Naive B cell (primary cell): ENCODE measurements at places on chromosomes 5 and 9. TPM values are rescaled to one million over a fixed set of nuclear protein-coding genes. Genes with fewer than 3 reads are reported as not detected.

- no peak for DNase-seq
Measured at GRCh38 chr9:129412814-129413536, 207.9 kb downstream of the C9orf50 start.

DNA sequence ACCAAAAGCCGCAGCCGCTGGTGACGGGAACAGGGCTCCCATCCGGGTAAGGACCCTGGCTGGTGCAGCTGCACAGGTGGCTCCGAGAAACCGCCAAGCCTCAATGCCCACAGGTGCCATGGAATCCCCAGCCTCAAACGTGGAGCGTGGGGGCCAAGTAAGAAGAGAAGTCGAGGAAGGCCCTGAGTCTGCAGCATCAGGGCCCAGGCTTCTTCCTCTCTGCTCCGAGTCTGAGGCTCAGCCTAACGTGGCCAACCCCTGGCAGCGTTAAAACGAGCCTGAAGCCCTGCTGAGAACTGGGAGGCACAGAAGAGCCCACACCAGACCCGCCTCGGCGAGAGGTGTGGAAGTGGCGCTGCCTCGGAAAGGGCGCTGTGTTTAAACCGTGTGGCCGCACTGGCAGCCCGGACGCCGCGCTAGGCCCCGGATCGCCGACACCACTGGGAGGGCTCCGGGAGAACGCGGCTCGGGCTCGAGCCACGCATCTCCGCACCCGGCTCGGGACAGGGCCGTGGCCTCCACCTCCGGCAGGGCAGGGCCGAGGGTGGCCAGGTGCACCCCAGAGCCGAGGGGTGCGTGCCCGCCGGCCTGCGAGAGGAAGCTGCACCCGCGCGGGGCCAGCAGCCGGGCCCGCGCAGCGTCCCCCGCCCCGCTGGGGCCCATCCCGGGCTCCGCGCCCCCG is 730 bp downstream of the ZMYND19 start:
- DNase-seq = no peak

- no peak for DNase-seq
Measured at GRCh38 chr5:67814569-67815311, 400.8 kb upstream of the PIK3R1 start.

DNA sequence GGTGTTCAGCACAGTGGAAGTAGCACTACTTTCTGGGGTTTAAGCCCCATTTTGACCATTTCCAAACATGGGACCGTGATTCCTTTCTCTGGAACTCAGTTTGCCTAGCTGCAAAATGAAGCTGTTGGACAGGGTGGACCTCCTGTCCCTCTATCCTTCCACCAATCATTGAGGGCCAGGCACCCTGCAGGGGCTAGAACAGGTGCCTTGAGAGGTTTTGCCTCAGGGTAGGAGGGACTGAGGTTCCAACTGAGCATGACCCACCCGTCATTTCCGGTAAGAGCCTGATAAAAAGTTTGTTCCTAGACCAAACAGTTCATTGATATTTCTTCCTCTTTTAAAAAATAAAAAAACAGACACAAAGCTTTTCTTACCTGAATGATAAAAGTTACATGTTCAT is 116.5 kb downstream of the MVB12B start:
- DNase-seq = no peak

GRCh38 chr5:66169534-66169933 is 25.4 kb downstream of the SREK1 start:
- no peak for DNase-seq

TMEM232 gene
- polyA plus RNA-seq = 1.3 TPM

- DNase-seq = no peak
Measured at GRCh38 chr5:103428923-103429322, 133.7 kb downstream of the NUDT12 start.

GRCh38 chr5:171263181-171263580 is 45.9 kb upstream of the TLX3 start:
- DNase-seq = no peak

NIPAL4 gene
- 9.9 TPM for polyA plus RNA-seq

GRCh38 chr9:85521371-85522197 is 220.2 kb downstream of the AGTPBP1 start:
- DNase-seq = no peak

GRCh38 chr5:148416416-148416815 is 32.7 kb downstream of the FBXO38 start:
- no peak for DNase-seq

DNA sequence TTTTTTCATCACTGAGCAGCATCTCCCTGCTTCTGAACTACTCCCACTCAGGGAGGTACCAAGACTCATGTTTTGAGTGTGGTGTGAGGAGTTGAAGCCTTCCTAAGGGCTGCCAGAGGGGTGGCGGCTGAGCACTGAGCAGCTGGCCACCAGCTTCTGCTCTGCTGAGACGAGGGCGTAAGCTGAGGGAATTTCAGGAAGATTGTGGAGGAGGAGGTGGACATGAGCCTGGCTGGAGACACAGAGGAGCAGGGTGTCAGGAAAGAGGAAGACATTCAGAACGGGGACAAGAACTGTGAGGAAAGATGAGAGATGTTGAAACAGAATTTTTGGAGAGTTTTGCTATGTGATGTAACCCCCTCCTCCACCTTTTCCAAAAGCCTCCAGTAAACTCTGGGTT is 7.8 kb downstream of the LCP2 start:
- no peak for DNase-seq

SCGB3A1 gene
- not detected for polyA plus RNA-seq

DNA sequence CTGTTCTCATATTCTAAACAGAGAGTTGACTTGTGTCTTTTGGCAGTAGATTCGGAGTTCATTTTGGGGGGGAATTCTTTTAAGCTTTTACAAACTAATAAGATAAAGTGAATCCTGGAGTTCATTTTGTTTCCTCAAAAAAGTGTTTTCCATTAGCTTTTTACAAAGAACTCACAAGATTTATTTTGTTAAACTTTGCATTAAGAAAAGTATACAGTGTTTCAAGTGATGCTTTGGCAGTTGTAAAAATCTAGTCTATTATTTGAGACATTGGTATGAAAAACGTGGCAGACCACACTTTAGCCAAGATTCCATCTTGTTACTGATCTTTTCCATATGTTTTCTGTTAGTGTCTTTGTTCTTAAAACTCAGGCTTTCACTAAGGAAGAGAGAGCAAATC is 1.2 kb upstream of the OMD start:
- no peak for DNase-seq

DNA sequence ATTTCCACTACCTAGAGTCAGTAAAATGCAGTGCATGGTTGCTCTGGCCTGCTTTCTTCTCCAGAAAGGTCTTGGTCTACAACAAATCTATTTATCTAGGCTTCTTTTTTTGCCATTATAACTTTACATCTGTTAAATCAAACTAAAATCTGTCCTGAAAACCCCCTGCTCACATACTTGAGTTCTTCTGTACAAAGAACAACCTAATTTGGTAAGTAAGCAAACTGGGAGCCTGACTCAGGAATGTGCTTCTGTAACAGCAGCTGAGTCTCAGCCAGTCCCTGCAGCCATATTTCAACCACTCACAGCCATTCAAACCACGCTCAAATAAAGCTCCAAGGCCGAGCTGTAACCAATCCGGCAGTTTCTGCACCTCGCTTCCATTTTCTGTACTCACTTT is 95.8 kb downstream of the PLPP1 start:
- DNase-seq = no peak

ACO1 gene
- polyA plus RNA-seq = 10.4 TPM

- DNase-seq = no peak
Measured at GRCh38 chr5:156584871-156585270, 257.9 kb downstream of the SGCD start.

TAF11L10 gene
- polyA plus RNA-seq = not detected

IFNA13 gene
- polyA plus RNA-seq = not detected

- DNase-seq = no peak
Measured at GRCh38 chr5:13613621-13614020, 330.9 kb downstream of the DNAH5 start.

CDC20B gene
- polyA plus RNA-seq = not detected

DNA sequence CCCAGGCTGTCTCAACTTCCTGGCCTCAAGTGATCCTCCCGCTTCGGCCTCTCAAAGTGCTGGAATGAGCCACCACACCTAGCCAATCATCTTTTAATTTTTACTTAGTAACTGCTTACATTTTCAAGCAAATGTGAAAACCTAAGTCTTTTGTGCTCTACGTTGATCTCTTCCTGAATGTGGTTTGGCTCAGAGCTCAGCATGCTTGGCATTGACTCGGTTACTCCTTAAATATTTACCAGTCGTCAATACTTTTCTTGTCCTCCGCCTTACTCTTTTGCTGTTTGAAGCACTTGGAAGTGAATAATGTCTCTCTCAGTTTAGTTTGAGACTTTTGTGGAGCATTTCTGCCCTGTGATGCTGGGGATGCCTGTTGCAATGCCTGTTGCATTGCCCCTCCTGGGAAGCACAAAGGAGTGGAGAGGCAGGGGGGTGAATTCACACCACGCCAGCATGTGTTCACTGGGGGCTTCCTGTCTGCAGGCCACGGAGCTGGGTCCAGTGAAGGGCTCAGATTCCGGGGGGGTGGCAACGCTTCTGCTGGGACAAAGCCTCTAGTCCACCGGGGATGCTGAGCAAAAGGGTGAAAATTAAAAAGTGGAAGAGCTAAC is 13.1 kb upstream of the TENT4A start:
- DNase-seq = no peak

LCN12 gene
- not detected for polyA plus RNA-seq

DNA sequence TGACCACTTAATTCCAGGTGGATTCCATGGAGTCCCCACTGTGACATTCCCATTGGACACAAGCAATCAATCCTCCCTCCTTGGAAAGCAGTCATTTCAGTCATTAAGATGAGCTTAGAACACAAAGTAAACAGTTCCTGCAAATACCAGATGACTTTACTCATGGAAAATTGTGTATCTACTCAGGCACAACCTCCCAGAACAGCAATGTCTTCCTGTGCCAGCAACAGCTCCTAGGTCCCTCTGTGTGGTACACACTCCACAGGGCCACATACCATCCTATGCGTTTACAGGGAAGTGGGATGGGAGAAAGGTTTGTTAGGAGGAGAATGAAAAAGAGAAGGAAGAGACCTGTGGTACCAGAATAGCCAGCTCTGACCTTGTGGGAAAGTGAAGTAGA is 53.7 kb downstream of the MTMR12 start:
- DNase-seq = no peak

HACD4 gene
- 7.5 TPM for polyA plus RNA-seq

DNA sequence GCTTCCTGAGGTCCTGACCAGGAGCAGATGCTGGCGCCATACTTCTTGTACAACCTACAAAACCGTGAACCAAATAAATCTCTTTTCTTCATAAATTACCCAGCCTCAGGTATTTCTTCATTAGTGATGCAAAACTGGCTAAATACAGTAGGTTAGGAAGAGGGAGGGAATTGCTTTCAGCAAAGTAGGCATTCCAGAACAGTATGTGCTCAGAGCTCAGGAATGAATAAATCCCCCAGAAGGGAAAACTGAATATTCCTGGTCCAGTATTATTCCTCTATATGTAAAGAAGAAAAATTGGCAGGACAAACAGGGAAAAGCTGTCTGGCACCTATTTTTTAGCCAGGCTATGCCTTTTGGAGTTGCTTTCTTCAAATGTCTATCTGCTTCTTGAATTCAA is 577.1 kb downstream of the PSAT1 start:
- DNase-seq = no peak

- DNase-seq = no peak
Measured at GRCh38 chr9:130051855-130052254, 1.9 kb upstream of the GPR107 start.

DNA sequence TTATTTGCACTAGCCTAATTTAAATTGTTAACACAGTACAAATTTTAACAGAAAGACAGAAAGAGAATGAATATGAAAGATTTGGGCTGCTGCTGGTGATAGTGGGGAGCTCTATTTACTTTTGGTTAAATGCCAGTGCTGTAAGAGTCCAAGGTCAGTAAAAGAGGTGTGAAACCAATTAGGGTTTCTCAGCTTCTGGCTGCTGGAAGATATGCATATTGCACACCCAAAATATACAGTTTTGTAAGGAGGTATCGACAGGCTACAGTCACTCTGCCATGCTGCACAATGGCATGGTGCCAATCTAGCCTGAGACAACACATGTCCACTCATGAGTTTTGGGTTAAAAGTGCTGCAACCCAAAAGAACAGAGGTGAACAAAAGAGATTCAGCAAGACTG is 79.3 kb downstream of the PPP2R2B start:
- DNase-seq = no peak

DNA sequence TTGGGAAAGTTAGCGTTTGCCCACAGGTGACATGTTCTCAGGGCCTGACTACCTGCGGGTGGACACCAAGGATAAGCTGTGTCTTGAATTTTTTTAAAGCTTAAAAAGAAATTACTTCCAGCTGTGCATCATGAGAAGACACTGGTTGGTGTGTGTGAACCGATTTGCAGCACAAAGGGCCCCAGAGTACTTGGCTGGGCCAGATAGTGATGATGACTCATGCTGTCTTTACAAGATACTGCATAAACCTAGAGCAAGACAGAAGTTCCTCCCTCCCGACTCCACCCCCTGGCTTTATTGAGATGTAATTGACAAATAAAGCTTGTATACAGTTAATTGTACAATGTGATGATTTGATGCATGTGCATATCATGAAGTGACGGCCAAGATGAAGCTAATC is 212.8 kb downstream of the NXNL2 start:
- DNase-seq = no peak

DNA sequence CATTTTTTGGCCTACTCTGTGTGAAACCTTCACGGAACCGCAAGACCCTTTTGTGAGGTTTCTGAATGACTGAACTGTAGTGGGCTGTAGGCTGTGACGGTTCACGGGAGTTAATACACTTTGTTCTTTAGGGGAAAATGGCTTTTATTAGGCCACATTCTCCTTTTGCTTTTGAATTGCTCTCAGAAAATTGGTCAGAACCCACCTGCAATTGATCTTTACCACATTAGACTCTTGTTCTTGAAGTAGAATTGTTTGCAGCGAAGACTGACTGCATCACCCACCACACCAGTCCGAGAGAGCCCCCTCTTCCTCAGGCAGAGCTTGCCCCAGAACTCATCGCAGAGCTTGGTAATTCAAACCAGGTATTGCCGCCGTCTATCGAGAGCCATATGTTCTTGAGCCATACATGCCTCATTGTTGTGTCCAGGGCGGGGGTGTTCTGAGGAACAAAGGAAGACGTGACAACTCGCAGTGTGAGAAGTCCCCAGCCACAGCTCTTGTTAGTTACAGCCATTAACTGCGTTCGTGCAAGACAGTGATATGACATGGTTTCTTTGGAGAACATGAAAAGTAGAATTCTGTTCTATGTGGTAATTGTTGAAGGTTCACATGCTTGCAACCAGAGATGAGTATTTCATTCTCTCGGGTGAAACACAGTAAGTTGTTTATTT is 166.4 kb upstream of the OTULINL start:
- no peak for DNase-seq

DNA sequence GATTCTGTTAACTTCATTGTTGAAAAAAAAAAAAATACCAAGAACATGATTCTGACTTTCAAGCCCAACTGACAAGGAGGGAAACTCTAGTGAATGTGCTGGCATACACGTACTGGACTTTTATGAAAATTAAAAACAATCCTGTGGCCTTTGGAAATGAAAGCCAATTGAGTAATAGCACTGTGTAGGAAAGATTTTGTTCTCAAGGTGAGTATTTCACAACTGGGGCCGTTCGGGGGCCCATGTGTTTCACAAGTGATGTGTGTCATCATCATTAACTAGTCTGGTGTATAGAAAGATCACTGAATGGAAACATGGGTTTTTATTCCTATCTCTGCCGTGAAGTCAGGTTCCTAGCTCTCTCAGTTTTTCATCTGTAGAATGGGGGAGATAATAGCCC is 605.0 kb upstream of the CLINT1 start:
- no peak for DNase-seq

GRCh38 chr5:38794986-38795385 is 50.8 kb upstream of the OSMR start:
- no peak for DNase-seq

CDH9 gene
- not detected for polyA plus RNA-seq

CNTNAP3B gene
- polyA plus RNA-seq = not detected
